ENCODE measurements at places on chromosomes 5 and 9.

DNA sequence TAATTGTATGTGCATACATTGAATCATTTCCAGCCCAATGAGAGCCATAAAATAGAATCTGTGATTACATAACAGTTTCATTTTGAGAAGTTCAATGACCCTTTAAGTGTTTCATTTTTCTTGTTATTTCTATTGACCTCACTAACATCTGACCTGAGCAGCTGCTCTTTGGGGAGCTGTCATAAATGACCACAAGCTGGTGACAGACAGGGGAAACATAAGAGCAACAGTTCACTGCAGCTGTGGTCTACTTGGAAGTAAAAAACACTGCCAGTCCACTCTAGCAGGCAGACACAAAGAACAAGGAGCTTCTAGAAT lies 265.4 kb downstream of the DTWD2 start:
- DNase-seq, result no peak

GRCh38 chr9:116952436-116952810 lies 265.3 kb downstream of the TRIM32 start:
- DNase-seq, result no peak

DNA sequence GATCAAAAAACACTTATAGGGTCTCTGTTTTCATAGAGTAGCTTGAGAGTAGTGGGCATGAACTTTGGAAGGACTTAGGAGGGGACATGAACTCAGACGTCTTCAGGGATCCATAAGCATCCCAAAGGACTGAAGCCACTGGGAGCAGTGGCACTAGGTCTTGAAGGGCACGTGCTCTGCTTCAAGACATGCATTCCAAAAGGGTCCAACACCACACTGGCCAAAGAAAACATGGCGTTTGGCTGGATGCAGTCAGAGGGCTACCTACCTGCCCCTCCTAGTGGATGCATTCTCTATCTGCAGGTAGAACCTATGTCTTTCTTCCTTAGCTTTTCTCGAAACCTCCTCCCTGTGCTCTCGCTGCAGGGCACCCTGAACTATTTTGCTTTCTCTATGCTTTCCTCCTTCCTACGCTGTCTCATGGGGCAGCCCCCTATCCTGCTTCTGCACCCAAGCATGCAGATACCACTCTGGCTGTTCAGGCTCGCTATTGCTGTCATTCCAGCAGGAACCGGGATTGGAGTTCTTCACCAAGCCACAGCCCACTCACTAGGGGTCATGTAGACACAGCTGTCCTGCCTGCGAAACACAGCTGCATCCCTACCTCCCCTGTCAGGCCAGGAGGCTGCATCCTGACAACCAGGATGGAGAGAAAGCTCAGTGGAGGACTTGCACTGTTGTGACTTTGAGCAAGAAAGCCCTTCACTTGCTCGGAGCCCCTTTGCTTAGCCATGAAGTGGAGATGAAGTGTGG lies 11.9 kb downstream of the FAM240B start:
- peak; percentile 14 for DNase-seq

GRCh38 chr5:139712412-139712811 lies 64.3 kb downstream of the CXXC5 start:
- no peak for DNase-seq

DNA sequence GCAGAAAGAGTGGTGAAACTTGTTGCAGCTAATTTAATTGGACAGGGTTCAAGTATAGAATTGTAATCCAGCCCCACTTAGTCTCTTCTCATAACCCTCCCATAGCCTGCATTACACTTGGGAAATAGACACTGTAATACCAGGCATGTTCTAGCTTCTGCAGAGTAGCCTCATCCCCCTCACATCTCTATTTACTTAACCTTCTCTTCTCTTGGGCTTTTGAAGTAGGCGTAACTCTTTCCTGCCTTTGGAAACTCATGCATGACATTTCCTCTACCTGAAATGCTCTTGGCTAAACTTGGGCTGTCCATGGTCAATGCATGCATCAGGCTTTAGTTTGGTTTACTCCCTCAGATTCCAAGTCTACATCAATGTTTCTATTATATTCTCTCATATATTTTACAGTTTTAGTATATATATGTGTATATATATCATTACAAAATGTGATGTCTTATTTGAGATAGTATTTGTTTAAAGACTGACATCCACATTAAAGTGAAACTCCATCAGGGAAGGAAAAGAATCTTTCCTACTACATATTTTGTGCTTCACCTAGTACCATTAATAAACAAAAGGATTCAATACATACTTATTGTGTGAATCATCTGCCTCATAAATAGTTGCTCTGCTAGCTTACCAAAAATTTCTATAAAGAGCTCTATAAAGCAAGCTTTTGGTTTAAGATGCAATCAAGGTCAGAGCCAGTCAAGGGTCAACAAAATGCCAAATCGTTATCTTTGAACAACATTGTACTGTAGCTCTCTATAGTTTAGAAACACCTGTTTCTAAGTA lies 1158.0 kb downstream of the MAT2B start:
- no peak for DNase-seq

GRCh38 chr9:36845844-36846243 lies 188.2 kb downstream of the PAX5 start:
- DNase-seq, result no peak
